ENCODE measurements at places on chromosomes 1 and 21.

DNA sequence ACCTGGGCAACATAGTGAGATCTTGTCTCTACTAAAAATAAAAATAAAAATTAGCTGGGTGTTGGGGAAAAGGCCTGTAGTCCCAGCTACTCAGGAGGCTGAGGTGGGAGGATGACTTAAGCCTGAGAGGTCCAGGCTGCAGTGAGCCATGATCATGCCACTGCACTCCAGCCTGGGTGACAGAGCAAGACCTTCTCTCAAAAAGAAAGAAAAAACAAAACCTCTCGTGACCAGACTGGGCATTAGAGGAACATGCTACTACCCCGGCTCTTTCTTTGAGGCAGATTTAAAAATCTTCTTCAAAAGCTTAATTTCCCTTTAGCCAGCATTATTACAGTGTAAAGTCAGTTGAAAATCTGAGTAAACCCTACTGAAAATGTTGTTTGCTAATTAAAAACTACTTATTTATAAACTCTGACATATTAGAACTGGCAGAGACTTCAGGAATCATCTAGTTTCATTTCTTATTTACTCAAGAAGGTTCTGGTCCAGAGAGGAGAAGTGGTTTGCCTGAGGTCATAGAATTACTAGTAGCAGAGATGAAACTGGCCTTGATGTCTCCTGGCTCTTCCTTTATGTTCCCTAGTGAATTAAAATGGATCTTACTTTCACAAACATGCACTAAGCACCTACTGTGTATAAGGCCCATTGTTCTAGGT, 11.6 kb upstream of the ELAVL4 start:
- DNase-seq, result no peak

GRCh38 chr1:84282780-84283333, 18.7 kb upstream of the SAMD13 start:
- DNase-seq, result no peak

DNA sequence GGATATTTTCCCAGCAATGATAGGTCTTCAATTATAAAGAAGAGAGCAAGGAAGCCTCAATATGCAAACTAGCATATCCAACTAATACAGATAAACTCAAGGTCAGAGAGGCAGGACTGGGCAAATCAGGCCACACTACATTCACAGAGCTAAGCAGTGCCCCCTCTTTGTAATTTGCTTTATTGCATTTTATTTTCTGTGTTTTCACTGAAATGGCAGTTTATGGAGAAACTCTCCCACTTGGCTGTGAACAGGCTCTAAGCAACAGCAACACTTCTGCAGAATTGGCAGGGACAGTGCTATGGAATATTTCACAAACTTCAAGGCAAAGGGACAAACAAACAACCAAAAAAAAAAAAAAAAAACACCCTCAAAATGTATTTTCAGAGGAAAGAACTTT, 93.4 kb upstream of the SOD1 start:
- DNase-seq, result no peak

GRCh38 chr1:69126796-69127195, 440.9 kb upstream of the LRRC7 start:
- no peak for DNase-seq

DNA sequence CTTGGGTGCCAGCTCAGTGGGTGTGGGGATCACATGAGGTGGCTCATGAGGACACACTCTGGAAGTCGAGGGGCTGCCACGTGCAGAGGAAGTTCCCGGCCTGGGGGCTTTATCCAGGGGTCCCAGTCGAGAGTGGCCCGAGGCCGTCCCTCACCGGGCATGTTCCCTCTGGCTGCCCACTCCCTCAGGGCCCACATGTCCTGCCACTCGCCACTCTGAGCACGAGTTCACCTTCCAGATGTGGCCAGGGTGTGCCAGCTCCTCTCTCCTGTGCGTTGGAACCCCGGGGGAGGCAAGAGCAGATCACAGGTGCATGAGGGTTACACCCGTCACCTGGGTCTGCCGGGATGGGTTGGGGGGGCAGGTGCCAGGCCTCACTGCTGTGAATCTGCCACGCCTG, 14.6 kb downstream of the TMEM201 start:
- DNase-seq, result no peak

GRCh38 chr1:152566681-152567080, at the start of gene LCE3E:
Gene LCE3E, minus strand, starts transcription at chr1:152566780. Its CDS starts 572 bp downstream, at chr1:152566208.
- DNase-seq, result no peak

DNA sequence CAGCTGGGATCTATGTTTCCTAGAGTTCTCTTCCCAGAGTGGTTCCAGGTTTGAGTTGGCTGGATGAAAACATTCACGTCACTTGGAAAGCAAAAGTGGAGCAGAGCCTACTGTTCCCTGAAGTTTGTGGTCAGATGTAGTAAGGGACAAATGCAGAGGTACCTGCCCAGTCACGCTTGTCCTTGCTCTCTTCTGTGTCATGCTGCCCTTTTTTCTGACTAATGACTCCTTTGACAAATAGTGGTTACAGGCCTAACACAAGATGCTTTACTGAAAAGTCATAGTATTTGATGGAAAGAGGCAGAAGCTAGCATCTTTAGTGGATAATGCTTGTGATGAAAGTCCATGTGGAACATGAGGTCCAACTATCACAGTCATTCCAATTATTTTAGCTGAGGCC, 881.4 kb upstream of the B3GALT2 start:
- DNase-seq, result no peak

DNA sequence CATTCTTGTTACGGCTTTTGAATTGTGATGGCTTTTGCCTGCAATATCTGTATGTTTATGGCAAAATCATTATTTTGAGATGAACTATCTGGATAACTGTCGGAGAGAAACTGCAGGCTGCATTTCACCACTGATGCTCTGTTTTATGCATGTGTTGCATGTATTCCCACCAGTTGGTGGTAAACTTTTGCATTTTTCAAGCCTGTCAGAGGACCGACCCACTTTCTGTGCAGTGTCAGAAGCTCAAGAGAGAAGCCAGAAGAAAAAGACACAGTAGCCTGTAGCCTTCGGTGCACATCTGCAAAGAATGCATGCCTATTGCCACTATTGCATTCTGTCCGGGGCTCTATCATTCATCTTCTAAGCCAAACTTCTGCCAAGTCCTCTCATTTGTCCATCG, 41.6 kb downstream of the OLIG1 start:
- no peak for DNase-seq

DNA sequence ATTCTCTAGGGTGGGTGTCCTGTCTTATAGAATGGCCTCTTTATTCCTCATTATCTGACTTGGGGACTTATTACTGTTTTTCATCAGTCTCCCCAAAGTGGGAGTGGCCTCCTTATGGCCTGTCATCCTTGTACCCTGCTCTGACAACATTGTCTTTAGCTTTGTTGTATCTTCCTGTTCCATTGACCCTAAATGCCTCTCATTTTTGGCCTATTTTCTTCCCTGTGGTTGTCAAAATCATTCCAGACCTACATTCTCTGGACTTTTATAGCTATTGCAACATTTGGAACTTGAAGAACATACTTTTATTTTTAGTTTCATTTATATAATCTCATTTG, 9.7 kb downstream of the SFT2D2 start:
- DNase-seq, result no peak

- DNase-seq, result no peak
These were observed 87.3 kb downstream of the TBX15 start for GRCh38 chr1:118900643-118901440.

- no peak for DNase-seq
These were observed 10.5 kb downstream of the RO60 start for GRCh38 chr1:193069748-193070385.

DNA sequence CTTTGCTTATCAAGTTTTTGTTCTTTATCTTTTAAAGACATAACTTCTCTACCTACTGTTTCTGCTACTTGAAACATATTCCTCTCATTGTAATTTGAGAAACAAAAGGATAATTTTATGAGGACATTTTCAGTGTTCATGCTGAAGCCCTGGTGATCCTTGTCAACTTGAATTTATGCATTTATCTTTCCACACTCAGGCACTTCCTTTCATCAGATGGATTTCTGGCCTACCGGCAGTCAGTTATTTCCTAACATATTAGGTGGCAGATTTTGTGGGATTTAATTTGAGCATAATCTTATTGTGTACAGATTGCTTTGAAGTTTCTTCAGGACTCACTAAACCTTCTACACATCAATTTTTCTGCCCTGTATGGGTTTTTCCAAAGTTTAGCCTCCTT, 75.0 kb downstream of the RGL1 start:
- DNase-seq, result no peak

GRCh38 chr1:75074831-75075395, 59.3 kb upstream of the LHX8 start:
- no peak for DNase-seq

DNA sequence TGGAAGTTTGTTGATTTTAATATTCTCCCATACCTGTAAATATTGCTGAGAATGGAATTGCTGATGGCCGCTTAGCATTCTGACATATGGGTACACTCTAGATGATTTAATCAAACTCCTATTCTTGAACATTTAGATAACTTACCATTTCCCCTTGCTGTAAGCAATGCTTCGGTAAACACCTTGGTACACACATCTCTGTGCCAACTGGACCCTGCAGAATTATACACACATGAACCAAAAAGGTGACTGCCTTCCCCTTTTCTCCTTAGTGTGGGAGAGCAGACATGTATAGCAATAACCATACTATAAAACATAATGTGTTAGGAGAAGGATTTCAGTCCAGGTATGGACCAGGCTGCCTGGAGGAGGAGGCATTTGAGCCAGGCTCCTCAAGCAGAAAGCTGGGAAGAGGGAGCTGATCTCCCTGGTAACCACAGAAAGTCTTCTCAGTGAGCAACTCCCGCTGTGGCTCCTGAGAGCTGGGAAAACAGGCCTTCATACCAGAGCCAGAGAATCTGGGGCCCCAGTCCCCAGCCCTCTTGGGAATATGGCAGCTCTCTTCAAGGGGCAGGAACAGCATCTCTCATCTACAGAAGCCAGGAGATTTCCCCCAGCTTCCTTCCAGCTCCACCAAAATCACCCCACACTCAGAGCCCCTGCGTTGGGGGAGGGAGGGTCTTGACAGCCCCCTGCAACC, 33.9 kb upstream of the CSF1 start:
- no peak for DNase-seq

DNA sequence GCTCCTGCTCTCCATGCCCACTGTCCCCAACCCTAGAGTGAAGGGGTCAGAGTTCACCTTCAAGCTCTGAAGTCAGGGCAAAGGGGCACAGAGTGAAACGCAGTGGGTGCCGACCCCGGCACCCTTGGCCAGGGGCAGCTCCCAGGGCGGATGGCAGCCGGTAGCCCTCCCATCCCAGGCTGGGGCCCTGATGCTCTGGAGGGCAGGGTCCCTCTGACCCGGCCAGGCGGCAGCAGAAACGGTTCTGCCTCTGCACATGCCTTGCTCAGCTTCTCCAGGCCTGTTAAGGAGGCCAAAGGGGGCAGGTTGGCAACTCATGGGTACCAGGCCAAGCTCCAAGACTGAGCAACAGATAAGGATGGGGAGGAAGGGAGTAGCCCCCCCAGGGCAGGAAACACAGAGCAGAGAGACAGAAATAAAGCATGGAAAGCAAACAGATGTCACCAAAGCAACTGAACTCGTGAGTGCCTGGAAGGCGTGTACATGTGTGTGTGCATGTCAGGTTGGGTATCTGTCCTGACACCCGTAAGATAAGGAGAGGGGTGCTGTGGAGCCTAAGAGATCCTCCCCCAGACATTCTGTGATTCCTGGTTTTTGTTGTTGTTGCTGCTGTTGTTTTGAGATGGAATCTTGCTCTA, 112.3 kb upstream of the IFFO2 start:
- DNase-seq, result no peak

- DNase-seq, result no peak
These were observed 2.8 kb downstream of the TARBP1 start for GRCh38 chr1:234476172-234476571.

GRCh38 chr1:47189844-47190508, at the start of gene PDZK1IP1:
Gene PDZK1IP1, minus strand, starts transcription at chr1:47190036. Its CDS starts 104 bp downstream, at chr1:47189932.
- DNase-seq, result no peak

All from NCI-H1048 (cell line).